ENCODE measurements at places on chromosomes 13 and 19.
A peak's percentile ranks its signal among the peaks of the same experiment; 100 is the strongest.

- no peak for DNase-seq
These were observed 36.0 kb downstream of the KEAP1 start for GRCh38 chr19:10467104-10467706.

GRCh38 chr13:34413538-34414210 is 528.4 kb upstream of the NBEA start:
- no peak for DNase-seq

- DNase-seq = peak; percentile 65
These were observed 13.9 kb downstream of the APLP1 start for GRCh38 chr19:35882114-35882832.

DNA sequence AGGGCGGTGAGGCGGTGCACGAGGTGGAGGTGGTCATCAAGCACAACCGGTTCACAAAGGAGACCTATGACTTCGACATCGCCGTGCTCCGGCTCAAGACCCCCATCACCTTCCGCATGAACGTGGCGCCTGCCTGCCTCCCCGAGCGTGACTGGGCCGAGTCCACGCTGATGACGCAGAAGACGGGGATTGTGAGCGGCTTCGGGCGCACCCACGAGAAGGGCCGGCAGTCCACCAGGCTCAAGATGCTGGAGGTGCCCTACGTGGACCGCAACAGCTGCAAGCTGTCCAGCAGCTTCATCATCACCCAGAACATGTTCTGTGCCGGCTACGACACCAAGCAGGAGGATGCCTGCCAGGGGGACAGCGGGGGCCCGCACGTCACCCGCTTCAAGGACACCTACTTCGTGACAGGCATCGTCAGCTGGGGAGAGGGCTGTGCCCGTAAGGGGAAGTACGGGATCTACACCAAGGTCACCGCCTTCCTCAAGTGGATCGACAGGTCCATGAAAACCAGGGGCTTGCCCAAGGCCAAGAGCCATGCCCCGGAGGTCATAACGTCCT is 9.4 kb upstream of the PROZ start:
- DNase-seq = no peak

GRCh38 chr13:54029720-54030119 is 1001.1 kb downstream of the OLFM4 start:
- no peak for DNase-seq

- peak; percentile 74 for DNase-seq
These were observed 25.7 kb downstream of the SLC8A2 start for GRCh38 chr19:47445937-47446402.

- no peak for DNase-seq
These were observed at the start of gene CHST8 for GRCh38 chr19:33621811-33622504. TSS of gene CHST8 (plus strand) at chr19:33621953. CDS start at chr19:33689262, 67,309 bp downstream.

GRCh38 chr19:29606420-29606747 is 301 bp downstream of the POP4 start:
- DNase-seq = no peak

DNA sequence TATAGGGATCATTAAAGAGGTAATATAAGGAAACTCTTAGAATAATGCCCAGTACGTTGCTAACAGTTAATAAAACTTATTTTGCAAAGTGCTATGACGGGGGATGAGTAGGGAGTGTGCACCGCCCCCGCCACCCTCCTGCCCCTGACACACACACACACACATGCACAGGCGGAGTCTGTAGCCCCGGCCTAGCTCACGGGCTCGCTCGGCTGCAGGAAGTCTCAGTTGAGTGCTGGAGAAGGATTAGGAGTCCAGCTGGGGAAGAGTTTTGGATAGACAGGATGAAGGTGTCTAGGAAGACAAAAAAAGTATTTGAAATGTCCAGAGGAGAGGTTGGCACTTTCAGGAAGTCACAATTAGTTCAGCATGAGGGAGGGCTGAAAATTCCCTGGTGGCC is 21.5 kb downstream of the GSX1 start:
- no peak for DNase-seq

DNA sequence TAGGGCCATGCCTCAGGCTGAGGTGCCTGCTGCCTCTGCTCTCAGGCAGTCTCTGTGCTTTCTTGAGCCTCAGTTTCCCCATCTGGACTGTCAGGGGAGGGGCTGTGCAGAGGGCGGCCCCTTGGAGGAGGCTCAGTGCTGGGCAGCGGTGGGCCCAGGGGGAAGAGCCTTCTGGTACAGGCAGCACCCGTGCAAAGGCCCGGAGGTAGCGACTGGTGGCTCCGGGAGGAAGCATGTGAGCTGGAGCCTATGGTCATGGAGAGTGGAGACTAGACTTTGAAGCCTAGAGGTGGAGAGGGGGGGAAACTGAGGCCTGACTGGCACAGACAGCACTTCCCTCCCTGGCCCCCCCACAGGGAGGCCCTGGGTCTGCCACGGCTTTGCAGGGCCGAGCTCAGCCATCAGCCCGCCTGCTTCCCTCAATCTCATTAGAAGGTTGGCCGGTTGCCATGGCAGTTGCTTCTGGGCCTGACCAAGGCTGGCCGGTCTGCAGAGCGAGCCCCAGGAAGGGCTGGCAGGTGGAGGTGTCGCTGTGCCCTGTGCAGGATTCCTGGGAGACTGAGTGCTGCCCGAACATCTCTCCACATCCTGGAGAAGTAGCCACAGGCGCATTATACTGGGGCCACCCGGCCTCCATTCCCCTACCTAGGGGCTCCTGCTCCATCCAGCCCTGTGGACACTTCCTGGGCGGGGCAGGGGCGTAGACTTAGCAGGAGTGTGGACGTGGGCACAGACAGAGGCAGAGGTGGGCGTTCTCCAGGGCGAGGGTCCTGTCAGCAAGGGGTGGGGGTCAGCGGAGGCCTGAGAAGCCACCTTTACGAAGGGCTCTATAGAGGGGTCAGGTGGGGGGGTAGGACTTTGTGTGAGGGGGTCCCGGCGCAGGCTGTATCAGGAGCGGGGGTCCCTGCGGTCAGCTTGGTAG is 53.2 kb downstream of the CRTC1 start:
- DNase-seq = no peak

GRCh38 chr13:93522501-93522900 is 295.9 kb downstream of the GPC6 start:
- DNase-seq = no peak

DNA sequence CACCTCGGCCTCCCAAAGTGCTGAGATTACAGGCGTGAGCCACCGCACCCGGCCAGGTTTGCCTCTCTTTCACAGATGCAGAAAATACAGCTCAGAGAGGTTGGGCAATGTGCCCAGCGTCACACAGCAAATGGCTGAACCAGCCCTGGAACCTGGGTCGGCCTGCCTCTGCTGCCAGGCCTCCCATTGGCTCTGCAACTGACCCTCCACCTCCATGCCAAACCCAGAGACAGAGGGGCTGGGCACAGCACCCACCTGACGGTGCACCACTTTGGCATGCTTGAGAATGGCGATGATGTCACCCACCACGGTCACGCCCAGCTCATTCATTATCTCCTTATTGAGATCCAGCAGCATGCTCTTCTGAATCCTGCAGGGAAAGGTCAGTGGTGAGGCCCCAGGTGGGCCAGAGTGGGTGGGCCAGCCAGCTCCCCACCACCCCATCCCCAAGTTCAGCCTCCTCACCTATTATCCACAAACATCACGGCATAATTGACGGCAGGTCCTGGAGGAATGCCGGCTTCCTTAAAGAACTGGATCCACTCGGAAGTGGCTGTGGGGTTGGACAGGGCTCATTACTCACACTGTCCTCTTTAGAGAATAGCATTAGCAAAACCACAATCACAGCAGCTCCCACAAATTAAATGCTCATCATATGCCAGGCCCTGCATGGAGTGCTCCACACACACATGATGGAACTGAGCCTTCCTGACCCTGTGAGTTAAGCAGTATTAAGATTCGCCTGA is 12.2 kb downstream of the C19orf47 start:
- no peak for DNase-seq

DNA sequence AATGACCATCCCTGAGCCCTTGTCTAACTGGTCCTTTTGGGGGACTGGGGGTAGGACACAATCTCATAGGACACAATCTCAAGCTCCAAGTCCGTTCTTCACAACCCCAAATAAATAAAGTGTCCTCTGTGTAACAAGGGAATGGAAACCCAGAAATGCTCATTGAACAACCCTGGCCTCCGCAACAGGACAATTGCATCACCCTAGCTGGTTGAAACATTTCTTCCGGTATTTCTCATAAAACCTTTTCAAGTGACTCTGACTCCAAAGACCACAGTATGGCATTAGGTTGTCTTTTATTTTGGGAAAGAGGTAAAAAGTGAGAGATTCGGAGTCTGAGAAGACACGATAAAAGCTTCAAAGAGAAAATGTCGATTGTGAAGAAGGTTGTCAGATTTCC is 186.6 kb downstream of the ZNF536 start:
- no peak for DNase-seq

GRCh38 chr13:114096811-114097211 is 35.6 kb downstream of the RASA3 start:
- DNase-seq = no peak

- DNase-seq = no peak
These were observed 169.7 kb downstream of the KLF5 start for GRCh38 chr13:73228546-73228945.

DNA sequence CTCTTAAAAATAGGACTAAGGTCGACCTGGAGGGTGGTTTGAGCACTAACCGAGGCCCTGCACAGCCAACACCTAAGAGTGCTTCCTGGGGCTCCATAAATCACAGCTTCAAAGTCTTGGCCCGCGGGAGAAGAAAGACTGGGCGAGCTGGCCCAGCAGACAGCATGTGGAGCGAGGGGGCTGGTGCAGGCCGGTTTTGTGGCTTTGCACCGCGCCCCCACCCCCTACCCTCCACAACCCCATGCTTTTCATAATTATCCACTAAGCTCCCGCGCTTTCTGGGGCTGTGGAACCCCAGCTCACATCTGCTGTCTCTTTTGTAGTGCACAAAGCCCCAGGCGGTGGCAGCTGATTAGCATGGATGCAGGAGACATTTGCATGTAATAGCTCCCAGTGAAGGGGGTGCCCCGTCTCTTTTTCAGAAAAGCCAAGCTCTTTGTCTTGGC is 17.1 kb downstream of the CARM1 start:
- peak; percentile 26 for DNase-seq

DNA sequence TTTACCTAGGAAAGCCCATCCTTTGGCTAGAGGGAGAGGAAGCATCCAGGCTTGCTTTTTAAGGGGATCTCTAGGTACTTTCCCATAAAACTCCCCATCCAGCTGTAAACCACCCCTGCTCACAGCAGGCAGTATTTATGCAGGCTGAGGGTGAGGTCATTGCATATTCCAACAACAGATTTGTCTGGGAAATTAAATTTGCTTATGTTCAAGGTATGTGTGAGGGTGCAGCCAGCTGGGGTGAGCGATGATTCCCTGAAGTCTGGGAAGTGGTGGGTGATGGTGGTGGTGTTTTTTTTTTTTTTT is 96.3 kb upstream of the C1QTNF9B start:
- no peak for DNase-seq

DNA sequence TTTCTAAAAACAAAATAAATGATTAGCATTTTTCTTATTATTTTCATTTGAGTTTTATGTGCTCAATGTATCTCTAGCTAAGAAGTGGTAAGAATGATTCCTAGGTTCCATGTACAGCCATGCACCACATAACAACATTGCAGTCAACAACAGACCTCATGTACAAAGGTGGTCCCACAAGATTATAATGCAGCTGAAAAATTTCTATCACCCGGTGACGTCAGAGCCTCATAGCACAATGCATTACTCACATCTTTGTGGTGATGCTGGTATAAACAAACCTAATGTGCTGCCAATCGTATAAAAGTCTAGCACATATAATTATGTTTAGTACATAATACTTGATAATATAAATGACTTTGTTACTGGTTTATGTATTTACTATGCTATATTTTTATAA is 120.5 kb downstream of the SLC7A1 start:
- no peak for DNase-seq

DNA sequence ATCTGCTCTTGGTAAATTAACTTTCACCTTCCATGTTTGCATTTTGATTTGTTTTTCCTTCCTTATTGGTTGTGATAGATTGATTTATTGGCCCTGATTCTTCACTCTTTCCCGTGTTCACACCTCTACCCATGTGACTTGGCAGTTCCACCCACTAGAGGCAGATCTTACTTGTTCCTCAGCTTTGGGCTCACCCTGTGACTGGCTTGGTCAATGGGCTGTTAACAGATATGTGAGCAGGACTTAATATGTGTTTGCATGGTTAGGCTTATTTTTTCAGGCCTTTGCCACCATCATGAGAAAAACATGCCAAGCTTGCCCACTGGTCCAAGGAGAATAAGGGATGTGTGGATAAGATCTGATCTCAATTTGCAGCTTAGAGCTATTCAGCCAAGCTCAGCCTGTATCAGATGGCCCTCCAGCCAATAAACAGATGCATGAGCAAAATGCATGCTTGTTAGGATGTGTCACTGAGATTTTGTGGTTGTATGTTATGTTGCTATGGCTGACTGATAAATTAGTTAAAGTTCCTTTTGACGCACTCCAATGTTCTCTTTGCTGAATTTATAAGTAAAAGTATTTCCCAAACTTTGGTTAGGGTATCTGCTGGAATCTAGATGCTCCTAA is 48.0 kb downstream of the RGCC start:
- no peak for DNase-seq
